Muscle of arm (tissue), 14 donors: ENCODE measurements at places on chromosomes 3 and 15. TPM values are rescaled to one million over a fixed set of nuclear protein-coding genes. Genes with fewer than 3 reads are reported as not detected.

LXN gene
- 27.3 TPM for polyA plus RNA-seq

POMGNT2 gene
- 19.7 TPM for polyA plus RNA-seq

UPK1B gene
- not detected for polyA plus RNA-seq

ISLR2 gene
- polyA plus RNA-seq, result 4.9 TPM

KCNMB2 gene
- polyA plus RNA-seq, result 6.6 TPM

DPPA2 gene
- not detected for polyA plus RNA-seq

SEMA6D gene
- polyA plus RNA-seq, result 59.5 TPM

WDR82 gene
- polyA plus RNA-seq, result 73.8 TPM

CDCP1 gene
- polyA plus RNA-seq, result 2.4 TPM

CRYGS gene
- 4.2 TPM for polyA plus RNA-seq

DGKG gene
- polyA plus RNA-seq, result 1.7 TPM

MUC20 gene
- 14.8 TPM for polyA plus RNA-seq

PRKAR2A gene
- 44.3 TPM for polyA plus RNA-seq

ARL13B gene
- 5.9 TPM for polyA plus RNA-seq

TFG gene
- polyA plus RNA-seq, result not detected

SERINC4 gene
- polyA plus RNA-seq, result 0.72 TPM

FGF7 gene
- polyA plus RNA-seq, result 45.0 TPM

GPR149 gene
- polyA plus RNA-seq, result 0.11 TPM

DTX3L gene
- polyA plus RNA-seq, result 9.0 TPM

RPL14 gene
- polyA plus RNA-seq, result 2,705 TPM

MRAS gene
- polyA plus RNA-seq, result 64.8 TPM

MAGI1 gene
- polyA plus RNA-seq, result 13.3 TPM

SYNPR gene
- polyA plus RNA-seq, result not detected

SV2B gene
- 4.4 TPM for polyA plus RNA-seq
